ENCODE measurements at places on chromosomes 12 and 14. TPM values are rescaled to one million over a fixed set of nuclear protein-coding genes. Genes with fewer than 3 reads are reported as not detected.

Gene FAIM2
- not detected for total RNA-seq

DNA sequence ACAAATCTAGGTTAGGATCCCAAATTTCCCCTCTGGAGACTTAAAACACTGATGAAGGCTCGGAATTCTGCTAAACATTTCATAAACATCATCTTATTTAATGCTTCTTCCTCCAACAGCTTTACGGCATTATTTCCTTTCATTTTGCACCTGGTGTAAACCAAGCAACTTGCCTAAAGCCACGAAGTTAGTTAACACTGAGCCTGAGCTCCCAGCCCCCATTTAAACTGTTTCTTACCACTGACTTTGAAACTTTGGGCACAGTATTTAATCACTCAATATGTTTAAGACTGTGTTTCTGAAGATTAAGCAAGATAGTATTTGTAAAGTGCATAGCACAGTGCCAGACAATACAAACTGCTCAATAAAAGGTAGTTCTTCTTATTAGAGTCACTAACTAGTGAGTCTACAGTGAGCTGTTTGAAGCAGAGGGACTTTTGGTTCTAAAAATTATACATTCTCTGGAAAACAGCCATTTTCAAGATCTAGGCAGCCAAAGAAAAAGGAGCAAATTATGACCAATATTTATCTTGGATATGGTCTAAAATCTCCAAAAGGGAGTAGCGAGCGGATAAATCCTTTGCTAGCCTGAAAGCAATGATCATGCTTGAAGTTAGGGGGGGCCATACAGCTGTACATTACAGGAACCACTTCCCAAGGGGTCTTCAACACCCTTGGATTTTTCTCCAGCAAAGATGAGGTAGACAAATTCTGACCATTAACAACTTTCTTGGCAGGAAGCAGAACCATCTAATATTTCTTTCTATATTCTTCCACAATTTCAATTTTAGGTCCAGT, 4.0 kb downstream of the EGLN3 start:
- H3K27ac ChIP-seq: no peak overlapping the region
- H3K27me3 ChIP-seq: peaks cover 34% of the 10 kb centered on the region
- H3K36me3 ChIP-seq: peaks cover 5% of the 10 kb centered on the region
- DNase-seq: no peak
- no peak overlapping the region for H3K4me3 ChIP-seq

DNA sequence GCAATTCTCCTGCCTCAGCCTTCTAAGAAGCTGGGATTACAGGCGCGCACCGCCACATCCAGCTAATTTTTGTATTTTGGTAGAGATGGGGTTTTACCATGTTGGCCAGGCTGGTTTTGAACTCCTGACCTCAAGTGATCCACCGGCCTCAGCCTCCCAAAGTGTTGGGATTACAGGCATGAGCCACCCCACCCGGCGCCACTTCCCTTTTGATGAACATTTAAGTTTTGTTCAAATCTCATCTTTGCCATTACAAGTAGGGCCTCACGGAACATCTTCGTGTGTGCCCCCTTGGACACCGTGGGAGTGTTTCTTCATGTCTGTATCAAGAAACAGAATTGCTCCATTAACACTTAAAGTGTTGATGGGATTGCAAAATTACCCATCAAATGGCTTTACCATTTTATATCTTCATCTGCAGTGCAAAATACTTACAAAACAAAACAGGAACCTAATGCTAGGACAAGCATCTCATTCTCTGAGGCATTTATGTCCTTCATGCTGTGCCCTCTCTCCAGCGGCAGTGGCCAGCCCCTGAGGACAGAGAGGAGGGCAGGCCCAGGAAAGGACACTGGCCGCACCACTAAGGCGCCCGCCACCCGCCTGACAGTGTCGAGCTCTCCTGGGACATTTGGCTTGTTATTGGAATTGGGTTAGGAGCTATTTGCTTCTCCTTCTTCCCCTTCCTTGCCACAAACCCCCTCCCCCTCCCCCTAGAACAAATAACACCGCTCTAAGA, 61.7 kb downstream of the RFX4 start:
- H3K27ac ChIP-seq: no peak overlapping the region
- DNase-seq: no peak
- H3K4me3 ChIP-seq: no peak overlapping the region
- H3K27me3 ChIP-seq: peaks cover 29% of the 10 kb centered on the region
- H3K4me1 ChIP-seq: no peaks in the 10 kb centered on the region

GRCh38 chr12:105492591-105493545, 162.4 kb downstream of the C12orf75 start:
- no peaks in the 10 kb centered on the region for H3K4me1 ChIP-seq
- H3K36me3 ChIP-seq: peaks cover 6% of the 10 kb centered on the region
- no peak overlapping the region for H3K27ac ChIP-seq
- no peak overlapping the region for H3K4me3 ChIP-seq
- DNase-seq: no peak
